Mammary microvascular endothelial cell (primary cell): ENCODE measurements at places on chromosomes 16 and 17. TPM values are rescaled to one million over a fixed set of nuclear protein-coding genes. Genes with fewer than 3 reads are reported as not detected.

The USP43 gene
- 0.07 and 0.10 TPM in 2 replicates for total RNA-seq

The KRT20 gene
- not detected in 2 replicates for total RNA-seq

The UNC119 gene
- 29.5 and 30.2 TPM in 2 replicates for total RNA-seq

The KDM6B gene
- 0.87 and 1.0 TPM in 2 replicates for total RNA-seq

The KRT25 gene
- not detected in 2 replicates for total RNA-seq

The ZNF469 gene
- 0.87 and 1.1 TPM in 2 replicates for total RNA-seq

The CLDN7 gene
- total RNA-seq: 8.7 and 12.3 TPM in 2 replicates

The MRTFB gene
- 9.3 and 10.1 TPM in 2 replicates for total RNA-seq

The ZC3H7A gene
- total RNA-seq: 27.8 and 28.5 TPM in 2 replicates

The TP53TG3B gene
- not detected in 2 replicates for total RNA-seq
